Heart left ventricle (tissue), 16 donors: ENCODE measurements at places on chromosomes 3 and 15. TPM values are rescaled to one million over a fixed set of nuclear protein-coding genes. Genes with fewer than 3 reads are reported as not detected.

GRCh38 chr3:110593749-110594148 lies 477.9 kb upstream of the NECTIN3 start:
- no peaks in the 10 kb centered on the region for H3K36me3 ChIP-seq
- no peak overlapping the region for H3K4me3 ChIP-seq
- no peaks in the 10 kb centered on the region for H3K4me1 ChIP-seq
- H3K27me3 ChIP-seq: no peaks in the 10 kb centered on the region

DNA sequence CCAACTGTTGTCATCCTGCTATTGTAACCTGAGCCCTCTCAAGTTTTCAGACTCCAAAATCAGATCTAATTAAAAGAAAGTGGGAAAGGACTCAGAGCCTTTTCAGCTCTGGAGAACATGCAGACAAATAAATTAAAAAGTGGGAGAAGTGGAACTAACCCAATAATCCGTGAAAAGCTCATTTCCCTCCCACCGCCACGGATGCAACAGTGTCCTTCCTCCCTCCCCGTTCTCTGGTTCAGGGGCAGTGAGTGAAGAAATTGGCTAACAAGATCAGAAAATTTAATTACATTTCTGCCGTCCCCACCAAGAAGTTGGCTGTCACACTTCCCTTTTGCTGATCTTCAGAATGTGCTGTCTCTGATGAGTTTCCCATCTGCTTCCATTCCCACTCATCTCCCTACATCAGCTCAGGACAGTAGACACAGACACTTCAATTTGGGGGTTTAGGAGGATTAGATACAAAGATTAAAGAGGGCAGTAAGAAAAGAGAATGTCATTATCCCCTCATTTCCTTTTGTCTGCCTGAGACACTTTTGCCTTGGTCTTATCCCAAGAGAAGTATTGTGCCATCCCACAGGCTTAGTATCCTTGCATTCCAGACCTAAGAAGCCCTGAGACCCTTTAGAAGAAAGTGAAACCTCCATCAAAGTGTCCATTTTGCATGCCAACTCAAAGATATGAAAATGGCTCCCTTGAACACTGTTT lies 335.7 kb upstream of the PPP2R3A start:
- H3K27me3 ChIP-seq: no peaks in the 10 kb centered on the region
- DNase-seq: no peak
- H3K27ac ChIP-seq: no peak overlapping the region
- H3K4me1 ChIP-seq: no peaks in the 10 kb centered on the region

The PIK3R4 gene
- polyA plus RNA-seq: 15.6 TPM

The LRRC31 gene
- polyA plus RNA-seq: not detected

The MST1R gene
- 1.0 TPM for polyA plus RNA-seq

The PPP1R14D gene
- not detected for polyA plus RNA-seq

DNA sequence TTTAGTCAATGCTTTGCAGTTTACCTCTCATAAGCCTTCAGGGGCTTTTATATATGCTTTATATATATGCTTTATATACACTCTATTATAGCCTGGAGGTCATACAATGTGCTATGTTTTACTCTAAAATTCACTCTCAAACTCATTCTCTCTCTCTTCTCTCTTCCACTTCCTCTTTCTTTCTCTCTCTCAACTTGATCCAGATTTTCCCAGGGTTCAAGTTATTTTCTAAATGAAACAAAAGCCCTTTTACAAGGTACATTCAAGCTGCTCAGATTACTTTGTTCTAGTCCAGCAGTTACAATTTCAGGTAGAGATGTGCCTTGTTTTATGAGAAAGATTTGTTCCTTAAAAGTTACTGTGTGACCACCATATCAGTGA lies 79.6 kb upstream of the ACP3 start:
- H3K36me3 ChIP-seq: no peaks in the 10 kb centered on the region
- DNase-seq: no peak
- no peaks in the 10 kb centered on the region for H3K4me1 ChIP-seq
- H3K4me3 ChIP-seq: no peak overlapping the region
- H3K27ac ChIP-seq: no peak overlapping the region

- H3K27me3 ChIP-seq: no peaks in the 10 kb centered on the region
- H3K27ac ChIP-seq: no peak overlapping the region
- H3K4me1 ChIP-seq: no peaks in the 10 kb centered on the region
Measured at GRCh38 chr3:27507111-27507510, 22.9 kb upstream of the SLC4A7 start.

The MYH15 gene
- 0.14 TPM for polyA plus RNA-seq

The PAQR5 gene
- polyA plus RNA-seq: 1.2 TPM

The LRRC34 gene
- 0.91 TPM for polyA plus RNA-seq

The GHSR gene
- not detected for polyA plus RNA-seq

DNA sequence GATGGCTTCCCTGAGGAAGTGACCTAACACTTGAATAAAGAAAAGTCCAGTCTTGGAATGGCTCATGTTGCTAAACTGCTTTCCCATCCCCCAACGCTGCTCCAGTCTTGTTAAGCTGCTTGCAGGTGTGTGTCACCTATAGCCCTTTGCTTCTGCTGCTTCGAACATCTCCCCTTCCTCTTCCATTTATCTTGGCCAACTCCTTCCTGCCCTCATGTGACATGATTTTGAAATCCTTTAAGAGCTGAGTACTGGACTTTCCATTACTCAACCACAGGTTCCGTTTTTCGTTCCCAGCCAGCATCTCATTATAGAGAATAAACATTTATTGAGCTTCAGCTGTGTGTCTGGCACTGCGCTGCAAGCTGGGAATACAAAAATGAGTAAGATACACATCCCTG lies 1.7 kb downstream of the ATG7 start:
- H3K27ac ChIP-seq: no peak overlapping the region
- no peak for DNase-seq
- no peaks in the 10 kb centered on the region for H3K4me1 ChIP-seq
- H3K4me3 ChIP-seq: no peak overlapping the region
- no peaks in the 10 kb centered on the region for H3K36me3 ChIP-seq

- peak overlapping the region; percentile 34 for H3K27ac ChIP-seq
- H3K4me1 ChIP-seq: peaks cover 15% of the 10 kb centered on the region
- peak; percentile 73 for DNase-seq
Measured at GRCh38 chr3:197002701-197003454, 26.7 kb downstream of the MELTF start.

The ACSBG1 gene
- 0.25 TPM for polyA plus RNA-seq

DNA sequence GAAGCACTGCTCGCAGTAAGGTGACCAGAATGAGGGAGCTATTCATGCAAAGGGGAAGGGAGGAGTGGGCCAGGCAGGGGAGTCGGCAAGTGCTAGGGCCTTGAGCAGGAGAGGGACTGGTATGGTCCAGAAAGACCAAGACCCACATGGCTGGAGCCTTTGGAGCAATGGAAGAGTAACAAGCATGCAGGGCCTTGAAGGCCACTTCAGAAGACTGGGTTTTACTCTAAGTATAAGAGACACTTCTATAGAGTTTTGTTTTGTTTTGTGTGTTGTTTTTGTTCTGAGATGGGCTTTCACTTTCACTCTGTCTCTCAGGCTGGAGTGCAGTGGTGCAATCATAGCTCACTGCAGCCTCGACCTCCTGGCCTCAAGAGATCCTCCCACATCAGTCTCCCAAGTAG lies 42.0 kb downstream of the BFSP2 start:
- H3K27me3 ChIP-seq: no peaks in the 10 kb centered on the region
- H3K4me3 ChIP-seq: no peak overlapping the region
- DNase-seq: no peak

GRCh38 chr3:108388136-108389132 lies 92.1 kb downstream of the HHLA2 start:
- H3K27me3 ChIP-seq: no peaks in the 10 kb centered on the region
- no peak overlapping the region for H3K27ac ChIP-seq
- H3K4me1 ChIP-seq: no peaks in the 10 kb centered on the region
- no peak overlapping the region for H3K4me3 ChIP-seq
- DNase-seq: no peak
- H3K36me3 ChIP-seq: no peaks in the 10 kb centered on the region

The GOLGA6L4 gene
- polyA plus RNA-seq: 2.2 TPM

The GABRB3 gene
- 0.42 TPM for polyA plus RNA-seq

The CCR3 gene
- polyA plus RNA-seq: not detected

DNA sequence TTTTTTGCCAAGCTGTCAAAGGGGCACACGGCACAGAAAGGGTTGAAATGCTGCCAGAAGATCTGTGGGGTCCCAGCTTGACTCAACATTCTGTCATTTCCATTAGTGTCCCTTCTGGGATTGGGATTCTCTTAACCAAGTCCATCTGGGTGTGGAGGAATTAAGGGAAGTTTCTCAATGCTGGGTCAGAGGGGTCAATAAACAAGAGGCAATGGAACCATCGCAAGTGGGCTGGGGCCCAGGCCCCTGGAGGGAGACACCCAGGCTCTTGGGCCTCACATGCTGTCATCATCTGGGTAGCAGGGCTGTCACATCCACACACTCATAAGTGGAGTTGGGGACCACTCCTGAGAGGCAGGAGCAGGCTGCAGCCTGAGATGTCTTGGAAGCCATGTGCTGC lies 8.1 kb upstream of the APOD start:
- H3K27me3 ChIP-seq: no peaks in the 10 kb centered on the region
- no peak for DNase-seq
- H3K4me1 ChIP-seq: peaks cover 4% of the 10 kb centered on the region
- H3K4me3 ChIP-seq: no peak overlapping the region
- H3K27ac ChIP-seq: peak overlapping the region; percentile 29

The EFCC1 gene
- polyA plus RNA-seq: 0.91 TPM
